ENCODE measurements at places on chromosomes 2 and 18.

- DNase-seq: no peak
Observed at GRCh38 chr18:12057419-12058039, 36.1 kb upstream of the ANKRD62 start.

DNA sequence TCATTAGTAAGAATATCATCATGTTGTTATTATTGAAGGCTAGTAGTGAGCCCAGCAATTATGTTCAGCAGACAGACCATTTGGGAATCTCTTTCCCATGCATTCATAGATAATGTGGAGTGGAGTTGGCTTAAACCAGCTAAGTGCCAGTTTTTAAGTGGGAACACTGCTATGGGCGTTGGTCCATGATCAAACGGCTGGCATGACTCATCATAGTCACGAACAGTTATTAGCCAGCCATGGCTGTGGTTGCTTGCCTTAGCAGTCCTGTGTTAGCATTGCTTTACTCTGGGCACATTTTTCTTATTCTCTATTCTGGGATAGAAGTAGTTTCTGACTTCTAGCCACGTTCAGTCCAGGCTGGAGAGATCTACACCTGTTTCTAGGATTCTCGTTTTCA, 17.7 kb downstream of the EIF4E2 start:
- DNase-seq: peak; percentile 49

DNA sequence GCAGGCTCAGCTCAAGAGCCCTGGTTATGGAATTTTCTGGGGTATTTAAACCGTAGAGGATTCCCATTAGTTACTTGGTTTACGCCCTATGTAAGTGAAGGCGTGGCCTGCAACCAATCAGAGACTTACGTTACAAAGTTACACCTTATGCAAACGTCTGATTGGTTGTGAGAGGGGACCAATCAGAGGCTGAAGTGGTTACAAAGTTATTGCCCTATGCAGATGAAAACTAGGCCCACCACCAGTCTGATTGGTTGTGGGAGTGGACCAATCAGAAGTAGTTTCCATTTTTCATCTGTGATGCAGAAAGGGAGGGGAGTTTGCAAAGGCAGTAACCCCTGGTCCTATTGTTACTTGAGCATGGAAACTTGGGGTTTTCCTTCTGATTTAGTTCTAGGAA, 49.1 kb downstream of the DLGAP1 start:
- DNase-seq: no peak

DNA sequence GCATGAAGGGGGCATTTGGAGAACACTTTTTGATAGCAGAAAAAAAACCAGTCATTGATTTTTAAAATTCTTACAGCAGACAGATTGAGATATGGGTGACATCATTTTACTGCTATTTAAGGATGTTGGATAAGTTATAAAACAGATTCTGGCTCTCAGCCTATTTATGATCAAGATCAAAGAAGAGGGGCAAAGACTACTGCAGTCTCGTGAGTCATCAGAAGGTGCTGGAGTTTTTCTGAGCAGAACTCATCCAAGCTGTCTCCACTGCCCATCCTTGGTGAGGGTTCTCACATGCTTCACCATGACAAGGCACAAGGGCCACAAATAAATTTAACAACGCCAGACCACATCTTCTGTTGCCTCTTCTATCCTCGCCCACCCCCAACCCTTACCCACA, 58.8 kb downstream of the ST6GAL2 start:
- DNase-seq: no peak

- peak; percentile 98 for DNase-seq
Observed at GRCh38 chr2:69177063-69177771, 164.2 kb downstream of the ANTXR1 start.

DNA sequence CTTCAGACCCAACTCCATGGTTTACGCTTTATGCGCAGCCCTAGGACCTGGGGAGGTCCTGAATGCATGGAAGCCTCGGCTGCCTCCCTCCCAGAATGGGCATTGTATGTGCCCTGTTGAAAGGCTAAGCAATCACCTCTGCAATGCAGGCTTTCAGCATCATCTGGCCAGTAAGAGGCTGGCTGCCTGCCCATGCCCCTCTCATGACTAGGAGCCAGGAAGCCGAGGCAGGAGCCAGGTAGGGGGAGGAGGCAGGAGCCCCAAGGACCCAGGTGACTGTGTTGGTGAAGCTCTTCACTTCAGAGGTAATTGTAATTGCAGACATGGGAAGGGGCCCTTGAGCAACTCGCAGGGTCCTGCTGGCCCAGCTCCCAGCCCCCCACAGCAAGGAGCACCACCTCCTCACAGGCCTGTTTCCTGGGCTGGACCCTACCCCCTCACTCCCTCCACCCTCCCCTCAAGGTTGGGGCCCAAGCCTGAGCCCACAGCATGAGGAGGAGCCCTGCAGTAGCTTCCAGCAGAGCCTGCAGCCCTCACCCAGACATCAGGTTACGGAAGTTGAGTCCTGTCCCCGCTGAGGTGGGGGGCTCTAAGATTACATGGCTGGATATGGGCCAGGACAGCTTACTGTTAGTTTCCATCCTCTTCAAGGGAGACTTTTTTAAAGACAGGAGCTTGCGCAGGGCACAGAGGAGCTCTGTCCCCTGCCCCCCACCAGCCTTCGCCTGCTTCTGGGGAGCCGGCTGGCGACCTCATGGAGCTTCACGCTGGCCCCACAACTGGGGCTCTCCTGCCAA, 21.9 kb downstream of the CRACDL start:
- no peak for DNase-seq

DNA sequence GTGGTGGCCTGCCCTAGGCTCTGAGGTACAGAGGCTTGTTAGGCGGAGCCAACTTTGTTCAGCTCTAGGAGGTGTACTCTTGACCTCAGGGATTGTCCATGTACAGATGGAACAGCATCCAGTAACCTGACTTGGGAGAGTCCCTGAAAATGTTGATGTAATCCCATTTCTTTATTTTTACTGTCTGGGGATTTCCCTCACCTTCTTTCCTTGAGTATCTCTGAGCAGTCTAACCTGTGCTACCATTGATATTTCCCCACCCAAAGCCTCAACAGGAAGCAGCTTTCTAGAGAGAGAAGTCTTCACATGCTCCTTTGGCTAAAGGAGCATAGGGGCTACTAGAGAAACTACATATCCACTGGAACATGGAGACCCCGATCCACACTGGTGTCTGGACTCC, 10.4 kb downstream of the IL36A start:
- no peak for DNase-seq

GRCh38 chr18:77132369-77133050, at the start of gene MBP:
MBP (minus strand) TSS chr18:77132783; CDS start chr18:77105261, 27,522 bp downstream.
- DNase-seq: no peak

GRCh38 chr2:26245810-26246209, 1.1 kb downstream of the HADHB start:
- DNase-seq: no peak

- no peak for DNase-seq
Observed at GRCh38 chr2:199147216-199147615, 310.5 kb downstream of the SATB2 start.

- DNase-seq: no peak
Observed at GRCh38 chr2:120761164-120761861, 25.6 kb downstream of the GLI2 start.
